Sigmoid colon (tissue), 7 donors: ENCODE measurements at places on chromosomes 11 and 22. TPM values are rescaled to one million over a fixed set of nuclear protein-coding genes. Genes with fewer than 3 reads are reported as not detected.

- H3K36me3 ChIP-seq: no peaks in the 10 kb centered on the region
- no peaks in the 10 kb centered on the region for H3K27me3 ChIP-seq
Observed at GRCh38 chr11:113147249-113147648, 167.1 kb upstream of the TTC12 start.

DNA sequence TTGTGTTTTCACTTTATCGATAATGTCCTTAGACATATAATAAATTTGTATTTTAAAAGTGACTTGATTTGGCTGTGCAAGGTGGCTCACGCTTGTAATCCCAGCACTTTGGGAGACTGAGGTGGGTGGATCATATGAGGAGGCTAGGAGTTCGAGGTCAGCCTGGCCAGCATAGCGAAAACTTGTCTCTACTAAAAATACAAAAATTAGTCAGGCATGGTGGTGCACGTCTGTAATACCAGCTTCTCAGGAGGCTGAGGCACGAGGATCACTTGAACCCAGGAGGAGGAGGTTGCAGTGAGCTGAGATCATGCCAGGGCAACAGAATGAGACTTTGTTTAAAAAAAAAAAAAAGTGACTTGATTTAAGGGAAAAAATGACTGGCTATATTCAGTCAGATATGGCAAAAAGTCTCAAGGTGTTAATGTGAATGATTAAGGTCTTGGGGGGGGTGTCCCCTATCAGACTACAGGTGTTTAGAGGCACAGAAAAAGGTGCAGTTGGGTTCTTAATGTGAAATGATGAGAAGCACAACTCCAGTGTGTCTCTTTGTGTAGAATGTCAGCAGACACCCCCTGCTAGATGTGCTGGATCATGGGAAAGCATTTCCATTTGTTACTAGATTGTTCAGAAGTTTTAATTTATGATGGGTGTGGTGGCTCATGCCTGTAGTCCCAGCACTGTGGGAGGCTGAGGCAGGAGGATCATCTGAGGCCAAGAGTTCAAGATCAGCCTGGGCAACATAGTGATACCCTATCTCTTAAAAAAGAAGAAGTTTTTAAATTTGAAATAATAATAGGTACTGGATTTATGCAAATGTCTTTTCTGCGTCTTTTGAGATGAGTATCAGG is 17.0 kb downstream of the NEAT1 start:
- peak; percentile 62 for DNase-seq
- no peaks in the 10 kb centered on the region for H3K27me3 ChIP-seq

GRCh38 chr11:2138431-2139122 is 612 bp downstream of the IGF2 start:
- H3K27me3 ChIP-seq: peaks cover 46% of the 10 kb centered on the region
- peak overlapping the region; percentile 40 for H3K4me3 ChIP-seq
- no peaks in the 10 kb centered on the region for H3K4me1 ChIP-seq
- no peaks in the 10 kb centered on the region for H3K36me3 ChIP-seq
- no peak overlapping the region for H3K27ac ChIP-seq

DNA sequence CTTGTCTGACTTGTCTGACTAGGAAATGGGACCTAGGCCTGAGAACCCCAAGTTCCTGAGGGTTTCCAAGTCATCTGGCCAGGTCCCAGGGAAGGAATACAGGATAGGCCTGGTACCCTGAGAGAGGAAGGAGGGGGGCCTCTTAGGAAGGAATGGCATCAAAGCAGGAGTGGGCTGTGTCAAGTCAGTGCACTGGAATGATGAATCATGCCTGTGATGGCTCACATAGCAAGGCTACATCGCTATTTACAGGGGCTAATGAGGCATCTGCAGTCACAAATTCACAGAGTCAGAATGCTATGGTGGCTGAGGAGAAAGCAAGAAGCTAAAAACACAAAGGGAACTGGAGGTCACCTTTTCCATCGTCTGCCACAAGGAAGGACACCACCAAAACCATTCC is 247.3 kb downstream of the NXPE2 start:
- no peaks in the 10 kb centered on the region for H3K36me3 ChIP-seq
- no peak overlapping the region for H3K4me3 ChIP-seq
- H3K4me1 ChIP-seq: no peaks in the 10 kb centered on the region

DNA sequence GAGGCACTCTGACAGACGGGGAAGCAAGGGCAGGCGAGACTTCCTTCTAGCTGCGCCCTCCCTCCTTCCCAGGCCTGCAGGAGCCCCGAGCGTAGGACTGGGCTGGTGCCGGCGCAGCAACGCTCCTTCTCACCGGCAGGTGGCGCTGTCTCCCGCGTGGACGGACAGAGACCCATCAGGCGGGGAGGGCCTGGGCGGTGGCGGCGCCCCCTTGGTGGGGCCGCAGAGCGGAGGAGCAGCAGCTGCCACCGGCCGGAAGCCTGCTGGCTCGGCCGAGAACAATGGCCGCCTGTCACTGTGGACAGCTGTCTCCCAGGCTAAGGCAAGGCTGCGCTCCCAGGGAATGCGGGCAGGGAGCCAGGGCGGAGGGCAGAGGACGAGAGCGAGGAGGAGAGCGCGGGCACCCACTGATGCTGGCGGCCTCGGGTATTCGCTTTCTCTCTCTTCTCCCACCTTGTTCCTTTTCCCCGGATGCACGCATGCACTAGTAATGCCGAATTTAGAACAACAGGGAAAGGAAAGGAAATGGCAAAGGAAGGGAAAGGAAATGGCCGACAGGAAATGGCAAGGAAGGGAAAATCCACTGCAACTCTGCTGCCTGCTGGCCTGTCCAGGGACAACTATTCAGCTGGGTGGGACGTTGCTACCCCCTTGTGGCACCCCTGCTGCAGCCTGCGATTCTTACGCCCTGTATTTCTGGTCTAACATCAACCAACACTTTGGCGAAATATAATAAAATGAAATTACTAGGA is 14.4 kb downstream of the PPM1F start:
- no peaks in the 10 kb centered on the region for H3K4me1 ChIP-seq
- H3K27me3 ChIP-seq: no peaks in the 10 kb centered on the region
- DNase-seq: peak; percentile 97
- H3K4me3 ChIP-seq: peak overlapping the region; percentile 61
- H3K27ac ChIP-seq: peak overlapping the region; percentile 94

RAG1 gene
- 0.83 TPM for total RNA-seq

DNA sequence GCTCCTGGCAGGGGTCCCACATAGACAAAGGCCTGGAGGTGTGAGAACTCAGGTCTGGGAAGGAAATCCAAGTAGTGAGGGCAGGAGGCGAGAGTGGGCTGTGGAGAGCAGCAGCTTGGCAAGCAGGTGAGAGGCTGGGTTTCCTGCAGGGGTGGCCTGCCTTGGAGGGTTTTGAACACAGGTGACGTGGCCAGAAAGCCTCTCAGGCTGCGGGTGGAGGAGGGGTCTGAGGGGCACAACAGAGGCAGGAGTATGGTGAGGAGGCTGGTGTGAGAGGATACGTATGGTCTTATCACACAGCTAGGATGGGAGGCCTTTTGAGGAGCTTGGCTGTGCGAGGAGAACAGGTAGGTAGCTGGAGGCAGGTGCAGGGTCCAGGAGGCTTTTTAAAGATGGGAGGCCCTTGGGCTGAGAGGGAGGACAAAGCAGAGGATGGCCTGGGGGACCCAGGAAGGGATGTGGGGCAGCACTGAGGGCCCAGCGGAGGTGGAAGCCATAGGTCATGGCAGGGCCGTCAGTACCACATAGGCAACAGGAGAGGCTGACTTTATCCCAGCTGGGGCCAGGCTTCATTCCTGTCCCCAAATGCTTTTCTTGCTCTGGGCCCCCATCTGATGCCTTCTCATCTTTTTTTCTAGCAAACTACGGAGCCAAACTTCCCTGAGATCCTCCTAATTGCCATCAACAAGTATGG is 84.4 kb downstream of the MYO7A start:
- H3K4me3 ChIP-seq: no peak overlapping the region
- no peak overlapping the region for H3K27ac ChIP-seq
- H3K4me1 ChIP-seq: no peaks in the 10 kb centered on the region
- no peaks in the 10 kb centered on the region for H3K36me3 ChIP-seq

GRCh38 chr11:114076921-114077331 is 17.4 kb downstream of the ZBTB16 start:
- H3K27ac ChIP-seq: no peak overlapping the region
- H3K27me3 ChIP-seq: no peaks in the 10 kb centered on the region
- peaks cover 87% of the 10 kb centered on the region for H3K36me3 ChIP-seq
- peak; percentile 49 for DNase-seq
- peaks cover 100% of the 10 kb centered on the region for H3K4me1 ChIP-seq

DNA sequence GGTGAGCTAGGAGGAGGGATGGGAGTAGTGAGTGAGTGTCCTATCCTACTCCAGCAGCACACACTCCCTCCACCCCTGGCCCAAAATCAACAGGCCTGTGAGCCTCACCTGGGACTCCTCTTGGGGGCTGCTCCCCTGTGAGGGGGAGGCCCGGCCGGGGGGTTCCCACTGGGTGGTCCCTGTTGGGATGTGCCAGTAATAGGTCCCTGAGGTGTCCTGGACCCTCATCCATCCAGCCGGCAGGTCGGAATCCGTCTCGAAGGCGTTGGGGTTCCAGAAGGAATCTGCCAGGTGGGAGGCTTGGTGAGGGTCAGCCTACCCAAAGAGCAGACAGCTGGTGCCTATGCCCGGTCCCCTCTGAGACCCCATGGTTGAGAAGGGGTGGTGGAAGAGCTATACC is 13.3 kb downstream of the SMPD1 start:
- H3K27me3 ChIP-seq: no peaks in the 10 kb centered on the region
- no peak for DNase-seq
- peaks cover 12% of the 10 kb centered on the region for H3K36me3 ChIP-seq
- no peak overlapping the region for H3K4me3 ChIP-seq

TMEM121B gene
- 0.54 TPM for total RNA-seq

- H3K36me3 ChIP-seq: no peaks in the 10 kb centered on the region
- no peak overlapping the region for H3K4me3 ChIP-seq
- H3K4me1 ChIP-seq: no peaks in the 10 kb centered on the region
- DNase-seq: no peak
Observed at GRCh38 chr11:66112041-66112491, 42.0 kb downstream of the PACS1 start.

- H3K36me3 ChIP-seq: no peaks in the 10 kb centered on the region
- DNase-seq: no peak
- H3K4me1 ChIP-seq: no peaks in the 10 kb centered on the region
- no peak overlapping the region for H3K4me3 ChIP-seq
- no peaks in the 10 kb centered on the region for H3K27me3 ChIP-seq
Observed at GRCh38 chr11:7528514-7529049, 14.8 kb downstream of the PPFIBP2 start.

DNA sequence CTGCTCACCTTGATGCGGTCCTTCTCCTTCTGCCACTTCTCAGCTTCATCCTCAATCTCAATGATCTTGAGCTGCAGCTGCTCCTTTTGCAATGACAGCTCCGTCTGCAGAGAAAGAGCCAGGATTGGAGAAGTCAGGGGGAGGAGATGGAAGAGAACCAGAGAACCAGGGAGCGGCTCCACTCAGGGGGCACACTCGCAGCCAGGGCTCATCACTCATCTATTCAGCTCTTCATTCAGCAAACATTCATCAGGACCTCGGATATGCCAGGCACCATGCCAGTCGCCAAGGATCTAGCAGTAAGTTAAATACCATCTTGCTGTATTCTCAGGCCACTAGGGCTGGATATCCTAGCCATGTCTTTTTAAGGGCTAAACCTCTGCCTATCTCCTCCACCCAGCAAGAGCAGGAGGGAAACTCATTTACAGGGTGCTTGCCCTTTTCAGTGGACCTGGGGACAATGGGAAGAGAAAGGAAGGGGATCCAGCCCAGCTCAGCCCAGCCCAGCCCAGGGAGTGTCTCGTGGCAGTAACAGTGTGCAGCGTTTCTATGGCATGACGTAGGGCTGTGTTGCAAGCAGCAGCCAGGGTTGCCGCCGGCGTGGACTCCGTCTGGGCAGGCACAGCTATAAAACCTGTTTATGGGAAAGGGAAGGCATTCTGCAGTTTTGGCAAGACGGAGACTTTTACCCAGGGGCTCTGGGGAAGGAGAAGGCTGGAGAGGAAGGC is 9.4 kb downstream of the TRIM29 start:
- H3K4me1 ChIP-seq: peaks cover 22% of the 10 kb centered on the region
- H3K36me3 ChIP-seq: no peaks in the 10 kb centered on the region
- peak overlapping the region; percentile 74 for H3K27ac ChIP-seq
- H3K4me3 ChIP-seq: peak overlapping the region; percentile 12

- no peak for DNase-seq
- H3K36me3 ChIP-seq: no peaks in the 10 kb centered on the region
- no peak overlapping the region for H3K4me3 ChIP-seq
- H3K4me1 ChIP-seq: peaks cover 14% of the 10 kb centered on the region
- H3K27ac ChIP-seq: no peak overlapping the region
Observed at GRCh38 chr11:8601376-8602133, 7.5 kb upstream of the STK33 start.

CD248 gene
- 26.3 TPM for total RNA-seq

MUC2 gene
- not detected for total RNA-seq

GRCh38 chr11:116148056-116148455 is 624.7 kb downstream of the BUD13 start:
- DNase-seq: no peak
- H3K4me1 ChIP-seq: no peaks in the 10 kb centered on the region
- H3K27ac ChIP-seq: no peak overlapping the region
- no peaks in the 10 kb centered on the region for H3K27me3 ChIP-seq
- H3K36me3 ChIP-seq: no peaks in the 10 kb centered on the region
- no peak overlapping the region for H3K4me3 ChIP-seq

COMMD9 gene
- 15.5 TPM for total RNA-seq

GRCh38 chr11:130178441-130179339 is 19.1 kb downstream of the ST14 start:
- no peaks in the 10 kb centered on the region for H3K36me3 ChIP-seq
- no peak for DNase-seq
- H3K27me3 ChIP-seq: no peaks in the 10 kb centered on the region
- no peak overlapping the region for H3K4me3 ChIP-seq
- H3K4me1 ChIP-seq: no peaks in the 10 kb centered on the region

- no peaks in the 10 kb centered on the region for H3K27me3 ChIP-seq
- no peaks in the 10 kb centered on the region for H3K4me1 ChIP-seq
- no peak for DNase-seq
- no peak overlapping the region for H3K4me3 ChIP-seq
- H3K36me3 ChIP-seq: no peaks in the 10 kb centered on the region
Observed at GRCh38 chr22:32444068-32444467, 20.2 kb downstream of the BPIFC start.

DNA sequence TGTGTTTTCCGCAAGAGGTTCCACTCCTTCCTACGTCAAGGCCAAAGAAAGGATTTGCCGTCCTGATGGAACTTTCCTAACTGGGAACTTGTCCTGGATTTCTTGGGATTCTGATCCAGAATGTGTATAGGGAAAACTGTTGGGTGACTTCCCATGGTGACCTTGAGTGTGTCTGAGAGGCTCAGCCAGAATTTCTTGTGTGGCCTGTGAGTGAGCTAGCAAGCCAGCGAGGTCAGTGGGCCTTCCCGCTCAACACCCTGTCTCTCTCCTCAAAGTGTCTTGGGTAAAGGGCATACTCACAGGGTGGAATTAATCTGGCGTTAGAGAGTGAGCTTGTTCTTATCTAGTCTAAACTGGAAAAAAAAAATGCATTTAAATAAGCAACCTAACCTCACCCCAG is 20.4 kb downstream of the ZNRF3 start:
- peaks cover 60% of the 10 kb centered on the region for H3K4me1 ChIP-seq
- peak overlapping the region; percentile 78 for H3K27ac ChIP-seq
- peak; percentile 53 for DNase-seq
- H3K4me3 ChIP-seq: no peak overlapping the region
- no peaks in the 10 kb centered on the region for H3K27me3 ChIP-seq
- H3K36me3 ChIP-seq: no peaks in the 10 kb centered on the region
